Dermis microvascular lymphatic vessel endothelial cell (primary cell): ENCODE measurements at places on chromosomes 13 and 19. TPM values are rescaled to one million over a fixed set of nuclear protein-coding genes. Genes with fewer than 3 reads are reported as not detected.

The CGB5 gene
- not detected in 2 replicates for total RNA-seq

The SCAF1 gene
- 5.3 and 9.6 TPM in 2 replicates for total RNA-seq

The CALR3 gene
- total RNA-seq: not detected in 2 replicates

The ZNF667 gene
- total RNA-seq: 1.8 and 2.5 TPM in 2 replicates

The MISP3 gene
- total RNA-seq: 0.13 TPM in 2 replicates
